ENCODE measurements at places on chromosomes 5 and 9. TPM values are rescaled to one million over a fixed set of nuclear protein-coding genes. Genes with fewer than 3 reads are reported as not detected.

DNA sequence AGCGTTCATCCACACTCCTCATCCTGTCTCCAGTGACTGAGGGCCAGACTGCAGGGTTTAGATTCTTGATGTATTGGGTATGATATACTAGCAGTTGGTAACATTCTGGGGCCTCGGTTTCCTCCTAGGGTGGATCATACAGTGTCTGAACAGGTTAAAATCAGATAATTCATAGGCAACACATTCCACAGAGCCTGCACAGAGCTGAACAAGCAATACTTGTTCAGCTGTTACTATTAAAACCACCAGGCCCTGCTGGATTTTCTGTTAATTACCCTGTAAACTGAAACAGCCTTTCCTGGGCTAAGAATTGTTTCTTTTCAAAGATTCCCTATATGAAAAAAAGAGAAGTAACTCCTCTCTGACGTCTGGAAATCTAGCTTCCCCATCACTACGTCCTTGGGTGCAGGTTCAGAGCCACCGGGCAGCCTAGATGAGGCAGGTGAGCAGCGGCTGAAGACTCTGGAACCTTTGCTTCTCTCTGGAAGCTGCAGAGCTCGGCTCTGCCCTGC is 1313.5 kb upstream of the WWC1 start:
- no peak for DNase-seq

GRCh38 chr5:161306351-161306995 is 240.1 kb downstream of the GABRB2 start:
- DNase-seq: no peak

DNA sequence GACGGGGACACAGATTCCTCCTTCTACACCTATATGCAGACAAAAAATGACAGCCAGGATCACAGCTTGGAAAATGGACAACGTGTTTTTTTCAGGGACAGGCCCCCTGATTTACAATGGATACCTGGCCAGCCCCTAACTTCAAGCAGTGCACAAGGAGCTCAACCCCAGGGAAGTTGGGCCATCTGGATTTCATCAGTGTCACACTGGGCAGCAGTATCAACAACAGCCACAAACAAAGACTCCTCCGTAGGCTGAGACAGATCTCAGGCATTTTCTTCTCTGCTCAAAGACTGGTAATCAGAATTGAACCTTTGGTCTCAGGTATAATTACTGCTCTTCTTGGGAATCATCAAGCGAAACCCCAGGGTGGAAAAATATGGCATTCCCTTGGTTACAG is 374.0 kb downstream of the ZNF608 start:
- DNase-seq: no peak

DNA sequence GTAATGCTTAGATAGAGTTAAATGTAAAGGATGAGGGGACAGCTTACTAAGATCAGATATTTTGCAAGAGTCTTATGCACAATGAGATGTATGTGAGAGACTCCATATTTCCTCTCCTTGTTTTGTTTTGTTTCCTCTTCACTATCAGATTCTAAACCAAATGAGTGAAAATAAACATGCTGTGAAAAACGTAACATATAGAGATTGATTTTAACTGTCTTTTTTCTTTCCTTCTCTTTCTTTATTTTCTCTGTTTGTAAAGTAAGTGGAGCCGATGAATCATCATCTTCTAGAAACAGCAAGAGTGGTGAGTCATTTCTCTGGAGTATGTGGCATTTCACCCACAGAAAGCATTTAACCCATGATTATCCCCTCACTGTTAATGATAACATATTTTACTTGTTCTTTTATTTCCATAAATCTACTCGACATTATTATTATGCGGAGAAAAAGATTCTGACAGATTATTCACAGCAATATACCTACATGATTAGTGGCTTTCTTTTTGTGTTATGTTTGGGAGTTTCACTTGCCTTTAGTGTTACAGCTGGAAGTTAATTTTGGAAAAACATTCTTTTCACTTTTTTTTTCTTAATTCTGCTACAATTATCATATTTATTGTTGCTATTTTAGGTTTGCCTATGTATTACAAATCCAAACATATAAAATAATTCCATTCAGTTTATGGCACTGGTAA is 2.1 kb upstream of the ANXA1 start:
- DNase-seq: peak; percentile 47

DNA sequence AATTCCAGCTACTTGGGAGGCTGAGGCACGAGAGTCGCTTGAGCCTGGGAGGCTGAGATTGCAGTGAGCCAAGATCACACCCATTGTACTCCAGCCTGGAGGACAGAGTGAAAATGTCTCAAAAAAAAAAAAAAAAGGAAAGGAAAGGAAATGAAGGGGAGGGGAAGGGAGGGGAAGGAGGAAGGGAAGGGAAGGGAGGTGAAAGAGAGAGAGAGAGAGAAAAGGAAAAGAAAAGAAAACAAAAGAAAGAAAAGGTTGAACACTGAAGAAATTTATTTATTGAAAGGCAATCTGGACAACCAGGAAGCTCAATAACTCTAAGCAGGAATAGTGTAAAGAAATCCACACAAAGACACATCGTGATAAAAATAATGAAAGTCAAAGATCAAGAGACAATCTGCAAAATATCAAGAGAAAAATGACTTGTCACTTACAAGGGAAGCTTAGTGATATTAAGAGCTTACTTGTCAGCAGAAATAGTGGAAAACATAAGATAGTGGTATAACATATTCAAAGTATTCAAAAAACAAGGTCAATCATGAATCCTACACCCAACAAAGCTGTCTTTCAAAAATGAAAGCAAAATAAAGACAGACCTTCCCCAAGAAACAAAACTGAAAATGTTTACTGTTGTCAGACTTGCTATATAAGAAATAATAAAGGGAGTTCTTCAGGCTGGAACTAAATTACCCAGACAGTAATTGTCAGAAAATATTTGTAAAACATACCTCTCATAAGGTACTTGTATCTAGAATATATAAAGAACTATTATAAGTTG is 10.9 kb upstream of the RIMOC1 start:
- DNase-seq: no peak

- DNase-seq: no peak
Observed at GRCh38 chr9:19408316-19408692, 505 bp upstream of the ACER2 start.

- no peak for DNase-seq
Observed at GRCh38 chr5:119852140-119852539, 222.8 kb downstream of the FAM170A start.

DNA sequence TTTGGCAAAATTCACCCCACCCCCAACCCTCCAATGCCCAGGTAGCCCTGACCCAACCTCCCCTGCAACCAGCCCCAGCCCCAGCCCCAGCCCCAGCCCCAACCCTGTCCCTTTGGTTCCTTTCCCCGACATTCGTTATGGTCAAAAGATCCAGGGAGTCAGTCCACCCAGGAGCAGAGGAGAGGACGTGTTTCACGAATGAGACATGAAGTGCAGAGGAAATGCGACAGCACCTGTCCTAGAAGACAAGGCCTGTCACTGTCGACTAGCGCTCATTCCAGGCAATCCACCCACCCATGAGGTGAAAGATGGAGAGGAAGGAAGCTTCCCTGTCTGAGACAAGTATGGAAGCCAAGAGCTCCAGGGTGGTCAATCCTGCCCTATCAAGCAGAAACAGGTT is 485.0 kb downstream of the SPATA31A7 start:
- DNase-seq: no peak

DNA sequence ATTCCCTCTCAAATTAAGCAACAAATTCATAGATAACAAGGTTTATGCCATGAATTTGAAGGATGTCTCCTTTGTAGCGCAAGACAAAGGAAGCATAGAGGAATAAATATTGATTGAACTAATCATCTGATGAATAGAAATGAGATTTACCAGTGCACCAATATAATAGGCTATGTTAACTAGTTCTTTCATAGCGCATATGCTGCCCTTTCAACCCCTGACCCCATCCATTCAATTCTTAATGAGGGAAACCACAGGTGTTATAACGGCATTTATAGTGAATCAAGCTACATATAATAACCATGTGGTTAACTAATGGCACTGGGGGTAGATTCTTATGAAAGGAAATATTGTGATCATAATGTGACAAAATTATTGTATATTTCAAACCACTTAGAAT is 6.5 kb downstream of the RORB start:
- DNase-seq: no peak

DNA sequence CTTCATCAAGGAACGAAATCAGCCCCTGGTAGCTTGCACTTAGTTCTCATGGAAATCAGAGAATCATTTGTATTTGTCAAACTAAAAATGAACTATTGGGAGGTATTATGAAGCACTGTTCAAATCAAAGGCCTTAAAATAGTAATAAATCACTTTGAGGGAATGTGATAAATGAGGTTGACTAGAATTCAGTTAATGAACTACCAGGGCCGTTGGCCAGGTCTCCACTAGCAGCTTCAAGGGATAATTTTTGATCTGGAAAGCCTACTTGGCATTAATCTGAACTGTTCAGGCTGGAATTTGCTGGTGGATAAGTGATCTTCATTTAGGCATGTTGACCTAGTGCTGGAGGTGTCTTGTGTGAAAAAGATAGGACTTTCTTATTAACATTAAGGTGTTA is 76.4 kb upstream of the GPR151 start:
- DNase-seq: no peak

DNA sequence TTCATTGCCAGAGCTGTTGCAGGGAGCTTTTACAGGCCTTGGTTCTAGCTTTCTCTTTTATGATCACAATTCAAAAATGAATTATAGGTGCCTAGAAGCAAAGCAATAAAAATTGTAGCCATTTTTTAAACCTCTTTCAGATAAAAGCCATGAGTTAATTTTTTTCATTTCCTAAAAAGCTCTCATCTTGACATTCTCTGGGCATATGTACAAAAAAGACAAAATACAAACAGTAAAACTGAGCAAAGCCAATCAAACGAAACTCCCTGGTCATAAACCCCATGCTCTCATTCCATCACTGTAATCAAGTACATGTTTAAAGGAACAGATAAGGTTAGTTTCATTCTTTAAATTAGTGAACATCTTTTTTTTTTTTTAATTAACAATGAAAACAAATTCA is 101.9 kb downstream of the ERCC6L2 start:
- no peak for DNase-seq

- DNase-seq: no peak
Observed at GRCh38 chr9:34650816-34651215, 1.2 kb upstream of the IL11RA start.

DNA sequence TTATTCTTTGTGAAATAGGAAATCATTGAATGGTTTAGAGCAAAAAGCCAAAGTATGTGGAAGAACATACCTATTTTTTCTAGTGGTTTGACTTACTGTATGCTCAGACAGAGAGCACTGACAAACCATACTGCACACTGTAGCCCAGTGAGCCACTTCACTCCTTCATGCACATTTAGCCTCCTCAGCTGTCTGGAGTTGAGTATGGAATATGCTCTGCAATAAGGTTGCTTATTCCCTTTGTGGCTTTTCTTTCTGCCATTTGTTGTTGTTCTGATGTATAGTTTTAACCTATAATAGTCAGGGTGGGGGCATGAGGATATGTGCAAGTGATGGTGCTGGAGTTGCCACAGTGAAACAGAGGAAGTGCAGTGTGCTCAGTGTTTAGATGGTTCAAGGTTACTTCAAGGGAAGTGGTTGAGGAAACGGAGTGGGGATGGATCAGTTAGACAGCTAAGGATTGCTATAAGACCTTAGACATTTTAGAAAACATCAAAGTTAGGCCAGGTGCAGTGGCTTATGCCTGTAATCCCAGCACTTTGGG is 100.7 kb downstream of the CDC42SE2 start:
- DNase-seq: no peak

DNA sequence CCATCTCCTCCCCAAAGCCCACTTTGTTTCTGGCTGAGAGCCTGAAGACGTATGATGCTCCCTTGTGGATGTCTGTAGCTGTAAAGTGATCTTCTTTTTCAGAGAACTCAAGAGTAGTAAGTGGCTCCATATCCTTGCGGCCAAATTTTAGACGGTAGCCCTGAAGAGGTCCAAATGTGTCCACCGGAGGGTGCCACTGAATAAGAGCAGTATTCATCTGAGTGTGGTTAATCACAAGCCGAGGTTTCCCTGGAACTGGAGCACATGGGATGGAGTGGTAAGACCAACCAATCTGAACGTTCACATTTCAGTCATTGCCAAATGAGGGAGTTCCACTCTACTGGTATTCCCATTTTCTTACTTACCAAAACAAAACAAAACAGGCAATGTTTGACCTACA is 686.5 kb upstream of the DMAC1 start:
- DNase-seq: no peak

DNA sequence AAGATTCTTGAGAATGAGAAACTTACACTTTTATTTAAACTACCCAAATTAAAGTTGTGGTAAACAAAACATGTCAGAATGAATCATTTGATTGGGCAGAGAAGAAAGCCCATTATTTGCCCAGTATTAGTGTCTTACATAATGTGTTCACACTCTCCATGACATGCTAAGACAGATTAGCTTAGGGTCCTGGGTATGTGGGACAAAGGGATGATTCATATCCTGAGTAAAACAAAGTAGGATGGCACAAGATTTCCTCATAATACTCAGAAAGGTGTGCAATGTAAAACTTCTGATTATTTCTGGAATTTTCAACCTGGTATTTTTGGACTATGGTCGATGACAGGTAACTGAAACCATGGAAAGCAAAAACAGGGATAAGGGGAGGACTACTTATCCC is 183.9 kb upstream of the POU5F2 start:
- no peak for DNase-seq

- peak; percentile 36 for DNase-seq
Observed at GRCh38 chr9:91187311-91187964, 174.3 kb downstream of the AUH start.

DNA sequence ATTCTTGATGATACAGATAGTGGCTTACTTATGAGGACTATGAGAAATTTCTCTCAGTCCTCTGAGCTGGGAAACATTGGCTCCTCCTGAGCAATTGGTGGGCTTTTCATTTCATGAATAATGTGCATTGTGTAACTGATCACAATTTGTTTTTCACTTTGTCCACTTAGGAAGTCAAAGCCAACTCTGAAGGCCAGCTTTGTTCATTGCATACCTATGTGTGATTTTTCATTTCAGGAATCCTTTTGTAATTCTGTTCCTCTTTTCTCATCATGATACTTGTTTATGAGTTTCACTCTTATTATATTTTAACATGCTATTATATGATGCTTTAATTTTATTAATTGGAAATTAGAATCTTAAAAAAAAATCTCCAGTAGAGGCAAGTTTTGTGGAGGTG is 483.0 kb downstream of the EBF1 start:
- DNase-seq: no peak

DNA sequence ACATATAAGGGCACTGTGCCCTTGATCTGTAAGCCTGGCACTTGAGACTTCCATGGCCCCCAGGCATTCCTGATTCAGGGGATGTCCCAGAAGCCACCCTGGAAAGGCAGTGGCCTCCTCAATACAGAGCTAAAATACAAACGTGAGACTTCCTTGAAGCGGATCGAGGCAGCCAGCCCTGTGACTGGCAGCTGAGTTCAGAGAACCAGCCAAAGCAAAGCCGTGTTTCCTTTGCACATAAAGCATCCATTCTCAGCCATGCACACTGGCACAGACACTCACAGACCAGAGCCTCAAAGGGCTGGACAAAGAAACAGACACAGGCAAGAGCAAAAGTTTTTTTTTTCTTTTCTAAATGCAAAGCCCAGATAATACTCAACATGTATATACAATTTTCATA is 18.8 kb upstream of the CPEB4 start:
- no peak for DNase-seq

Gene SPDL1
- 14.9 TPM for total RNA-seq

Gene ENTPD2
- total RNA-seq: 5.0 TPM

Gene IL4
- total RNA-seq: not detected

Gene LCN9
- total RNA-seq: not detected

Data from Peyer's patch (tissue), 4 donors.